ENCODE measurements at places on chromosomes 7 and 10.

DNA sequence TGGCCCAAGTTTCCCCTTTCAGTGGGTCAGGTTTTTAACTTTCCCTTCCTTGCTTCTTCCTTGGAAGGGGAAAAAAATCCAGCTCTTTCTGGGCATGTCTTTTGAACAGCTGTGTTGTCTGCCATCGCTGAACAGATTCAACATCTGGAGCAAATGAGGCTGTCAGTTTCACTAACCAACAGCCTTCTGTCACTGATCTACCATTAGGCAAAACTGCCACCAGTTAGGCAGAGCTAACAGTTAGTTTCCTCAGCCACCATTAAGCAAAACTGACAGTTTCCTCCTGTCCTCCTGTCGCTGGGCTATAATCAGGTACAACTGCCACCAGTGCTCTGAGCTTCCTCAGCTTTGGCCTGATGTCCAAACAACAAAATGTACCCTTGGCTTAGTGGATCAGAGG, 81.9 kb downstream of the NPTX2 start:
- no peak for DNase-seq

DNA sequence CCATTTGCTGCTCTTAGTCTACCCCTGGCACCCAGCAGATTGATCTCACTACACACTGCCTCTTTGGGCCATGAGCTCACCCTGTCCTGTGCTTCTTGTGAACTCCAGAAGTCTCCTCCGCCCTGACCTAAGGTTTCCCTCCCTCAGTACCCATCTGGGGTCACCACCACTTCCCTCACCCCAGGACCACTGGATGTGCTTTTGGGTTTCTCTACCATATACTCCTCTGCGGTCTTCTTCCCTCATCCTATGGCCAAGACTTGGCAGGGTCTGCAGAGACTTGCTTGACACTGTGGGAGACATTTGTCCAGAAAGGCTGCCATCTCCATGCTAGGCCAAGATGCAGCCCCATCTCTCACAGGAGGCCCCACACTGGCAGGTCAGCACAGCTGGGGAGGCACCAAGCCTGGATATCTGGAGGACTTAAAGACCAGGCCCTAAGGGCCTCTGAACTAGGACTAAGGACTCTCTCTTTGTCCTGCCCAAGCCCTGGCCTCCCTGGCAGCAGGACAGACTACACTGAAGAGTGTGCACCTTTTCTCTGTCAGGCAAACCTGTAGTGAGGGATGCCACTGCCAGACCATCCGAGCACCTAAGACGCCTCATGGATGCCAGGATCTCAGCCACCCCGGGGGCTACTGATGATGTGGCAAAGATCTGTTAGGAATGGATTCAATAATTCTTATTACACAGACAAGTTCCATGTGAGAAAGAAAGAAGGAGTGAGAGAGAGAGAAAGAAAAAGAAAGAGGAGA, 134.6 kb downstream of the ZNF467 start:
- DNase-seq = no peak

DNA sequence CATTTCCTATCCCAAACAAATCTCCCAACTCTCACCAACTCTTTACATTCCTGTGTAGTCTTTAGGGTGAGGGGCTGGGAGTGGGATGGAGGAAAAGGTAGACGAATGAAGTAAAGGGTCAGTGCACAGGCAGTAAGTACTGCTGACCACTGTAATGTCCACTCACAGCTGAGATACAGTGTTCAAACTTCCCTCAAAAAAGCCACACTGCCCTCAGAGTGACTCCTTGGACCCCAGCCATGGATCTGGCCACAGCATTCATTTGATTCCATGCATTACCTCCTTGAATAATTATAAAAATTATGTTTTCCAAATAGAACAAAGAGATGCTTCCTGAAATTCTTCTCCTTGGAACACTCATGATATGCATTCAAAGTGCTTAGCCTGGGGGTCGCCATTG, 19.8 kb upstream of the HIPK2 start:
- DNase-seq = no peak

GRCh38 chr10:18059826-18060559, 80.2 kb upstream of the CACNB2 start:
- peak; percentile 90 for DNase-seq

DNA sequence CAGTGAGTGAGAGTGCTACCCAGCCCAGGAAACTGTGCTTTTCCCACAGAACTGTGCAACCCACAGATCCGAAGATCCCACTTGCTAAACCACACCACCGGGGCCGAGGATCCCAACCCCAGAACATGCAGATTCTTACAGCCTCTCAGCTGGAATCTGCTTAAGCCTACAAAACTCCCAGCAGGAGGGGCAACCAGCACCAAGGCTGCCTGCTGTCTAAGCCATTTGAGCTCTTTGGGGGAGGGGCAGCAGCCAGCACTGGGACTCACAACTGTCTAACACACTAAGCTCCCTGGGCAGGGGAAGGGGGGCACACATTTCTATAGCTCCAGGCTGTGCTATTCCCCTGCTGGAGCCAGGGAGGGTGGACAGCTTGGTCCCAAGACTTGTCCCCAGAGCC, 529.9 kb downstream of the XPNPEP1 start:
- DNase-seq = no peak

DNA sequence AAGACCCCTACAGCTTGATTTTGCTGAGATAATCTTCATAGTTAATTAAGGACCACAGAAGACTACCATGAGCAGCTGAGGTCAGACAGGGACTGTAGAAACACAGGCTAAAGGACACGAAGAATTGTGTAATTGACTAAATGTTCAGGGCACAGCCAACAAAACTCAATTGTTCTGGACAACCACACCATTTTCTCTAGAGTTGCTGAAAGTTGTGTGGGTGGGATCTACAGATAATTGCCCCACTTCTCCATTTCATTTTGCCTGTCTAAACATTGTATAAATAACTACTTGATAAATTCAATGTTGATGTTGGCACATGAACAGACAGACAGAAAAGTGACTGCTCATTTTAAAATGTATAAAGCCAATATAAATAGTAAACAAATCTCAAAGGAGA, 39.0 kb upstream of the SLC16A12 start:
- DNase-seq = peak; percentile 75

DNA sequence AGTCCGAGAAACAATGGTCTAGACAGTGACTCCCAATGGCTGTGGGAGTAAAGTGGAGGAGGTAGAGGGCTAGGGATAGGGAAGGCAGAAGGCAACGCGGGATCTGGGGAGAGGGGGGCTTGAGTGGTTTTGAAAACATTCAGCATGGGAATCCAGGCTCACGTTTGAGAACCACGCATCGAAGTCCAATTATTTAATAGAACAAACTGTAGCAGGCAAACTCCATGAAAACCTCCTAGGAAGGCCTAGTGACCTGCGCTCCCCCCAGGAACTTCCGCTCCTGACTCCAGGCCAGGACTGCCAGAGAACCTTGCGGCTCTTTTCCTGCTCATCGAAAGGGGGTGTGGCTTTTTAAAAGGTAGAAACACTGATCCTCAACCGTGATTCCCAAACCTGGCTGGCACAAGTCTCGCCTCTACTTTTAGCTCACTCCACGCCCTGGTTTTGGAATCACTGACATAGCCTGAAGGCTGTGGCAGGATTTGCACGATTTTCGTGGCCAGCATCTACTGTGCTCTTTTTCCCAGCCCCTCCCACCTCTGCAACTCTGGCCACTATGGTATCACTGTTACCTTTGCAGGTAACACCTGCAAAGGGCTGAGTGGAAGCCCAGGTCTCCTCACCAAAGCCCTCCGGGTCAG, 43.4 kb downstream of the MYOF start:
- peak; percentile 61 for DNase-seq

DNA sequence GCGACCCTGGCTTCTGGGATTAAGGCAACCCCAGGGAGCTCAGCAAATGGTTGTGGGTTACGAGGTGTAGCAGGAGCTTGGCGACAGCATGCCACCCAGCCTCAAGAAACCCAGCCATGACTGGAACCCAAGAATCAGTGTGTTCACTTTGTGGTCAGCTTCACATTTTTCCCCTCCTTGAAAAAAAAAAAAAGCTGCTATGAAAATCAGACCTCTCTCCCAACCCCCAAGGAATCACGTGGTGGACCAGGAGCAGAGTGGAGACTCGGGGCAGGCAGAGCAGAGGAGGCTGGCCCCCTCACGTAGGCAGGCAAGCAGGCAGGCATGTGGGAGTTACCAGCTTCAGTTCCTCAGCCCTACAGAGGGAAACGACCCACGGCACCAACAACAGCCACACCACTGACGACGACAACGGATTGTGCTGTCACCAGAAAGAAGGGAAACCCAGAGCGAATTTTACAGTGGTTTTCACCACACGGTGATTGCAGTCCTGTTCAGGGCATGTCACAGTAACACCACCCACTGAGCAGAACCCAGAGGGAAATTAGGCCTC, 203.4 kb downstream of the SLC25A13 start:
- peak; percentile 6 for DNase-seq

GRCh38 chr7:154252046-154252445, 199.8 kb downstream of the DPP6 start:
- no peak for DNase-seq

DNA sequence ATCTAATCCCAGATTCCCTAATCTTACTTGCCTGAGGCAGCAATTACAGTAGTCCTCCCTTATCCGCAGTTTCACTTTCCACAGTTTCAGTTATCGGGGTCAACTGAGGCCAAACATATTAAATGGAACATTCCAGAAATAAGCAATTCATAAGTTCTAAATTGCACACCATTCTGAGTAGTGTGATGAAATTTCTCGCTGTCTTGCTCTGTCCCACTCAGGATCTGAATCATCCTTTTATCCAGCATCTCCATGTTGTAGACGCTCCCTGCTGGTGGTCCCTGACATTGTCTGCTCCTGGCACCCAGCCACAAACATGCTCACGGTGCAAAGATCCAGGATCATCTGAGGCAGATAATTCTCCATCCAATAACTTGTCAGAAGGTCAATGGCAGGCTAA, 128.7 kb upstream of the CXCL12 start:
- peak; percentile 82 for DNase-seq

GRCh38 chr7:143384661-143385631, 3.8 kb downstream of the ZYX start:
- DNase-seq = peak; percentile 64

DNA sequence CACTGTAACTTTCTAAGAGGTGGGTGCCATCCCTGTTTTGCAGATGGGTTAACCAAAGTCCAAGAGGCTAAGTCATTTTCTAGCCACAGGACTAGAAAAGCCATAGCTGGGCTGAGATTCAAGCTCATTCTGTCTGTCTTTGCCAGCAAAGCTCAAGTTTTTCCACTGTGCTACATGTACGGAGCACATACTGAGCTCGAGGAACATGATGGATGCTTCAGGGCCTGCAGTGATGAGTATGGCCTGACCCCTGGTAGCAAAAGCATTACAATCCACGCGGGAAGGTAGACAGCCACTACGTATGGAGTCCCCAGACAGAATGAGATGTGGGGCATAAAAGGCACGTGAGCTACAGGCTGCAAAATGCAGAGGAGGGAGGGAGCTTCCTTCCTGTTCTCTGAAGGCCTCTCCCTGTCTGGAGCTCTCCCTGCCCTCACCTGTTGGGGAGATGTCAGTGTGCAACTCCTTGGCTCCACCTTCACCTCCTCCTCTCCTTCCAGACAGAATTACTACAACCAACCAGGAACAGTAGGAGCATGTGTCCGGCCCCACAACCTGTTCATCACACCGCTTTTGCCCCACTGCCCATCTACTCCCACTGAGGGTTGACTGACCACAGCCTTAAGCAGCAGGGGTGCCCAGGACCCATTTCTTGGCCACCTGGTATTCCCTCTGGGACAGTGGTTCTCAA, 16.4 kb downstream of the ITPRIP start:
- peak; percentile 26 for DNase-seq

Measured in cardiac fibroblast (primary cell).